ENCODE measurements at places on chromosomes 2 and 18.

DNA sequence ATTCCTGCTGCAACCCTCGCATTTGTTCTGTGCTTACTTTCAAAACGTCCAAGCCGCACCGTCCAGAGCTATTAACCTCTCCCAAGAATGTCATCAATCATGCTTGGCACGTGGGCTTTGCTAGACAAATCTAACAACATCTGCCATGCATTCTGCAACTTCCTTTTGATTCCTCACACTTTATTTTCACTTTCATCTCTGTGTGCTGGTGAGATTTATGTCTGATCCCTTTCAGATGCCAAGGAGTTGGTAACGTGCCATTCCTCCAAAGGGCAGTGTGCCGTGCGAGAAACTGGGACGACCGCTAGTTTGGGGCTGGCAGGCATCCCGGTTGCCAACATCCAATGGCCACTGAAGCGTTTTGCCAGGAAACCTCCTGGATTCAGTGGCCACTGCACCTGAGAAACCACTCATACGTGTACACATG is 230.0 kb upstream of the PARD3B start:
- peak; percentile 18 for DNase-seq

- DNase-seq = no peak
Measured at GRCh38 chr2:69213201-69213600, 173.8 kb downstream of the GFPT1 start.

DNA sequence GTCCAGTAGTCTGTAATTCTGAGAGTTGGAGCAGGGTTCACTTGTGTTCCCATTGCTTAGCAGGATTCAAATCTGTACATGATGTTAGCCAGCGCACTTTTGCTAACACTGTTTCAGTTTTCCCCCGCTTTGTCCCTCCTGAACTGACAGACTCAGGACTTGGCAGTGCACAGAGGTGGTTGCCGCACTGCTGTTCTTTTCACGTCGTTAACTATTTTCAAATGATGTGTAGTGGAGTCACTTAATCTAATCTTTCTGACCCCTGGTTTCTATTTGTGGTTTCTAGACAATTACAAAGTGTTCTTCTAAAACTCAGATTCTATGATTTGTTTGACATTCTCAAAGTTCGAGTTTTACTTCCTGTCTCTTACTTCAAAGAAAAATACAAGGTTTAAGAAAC is 234.5 kb downstream of the RBM43 start:
- no peak for DNase-seq

DNA sequence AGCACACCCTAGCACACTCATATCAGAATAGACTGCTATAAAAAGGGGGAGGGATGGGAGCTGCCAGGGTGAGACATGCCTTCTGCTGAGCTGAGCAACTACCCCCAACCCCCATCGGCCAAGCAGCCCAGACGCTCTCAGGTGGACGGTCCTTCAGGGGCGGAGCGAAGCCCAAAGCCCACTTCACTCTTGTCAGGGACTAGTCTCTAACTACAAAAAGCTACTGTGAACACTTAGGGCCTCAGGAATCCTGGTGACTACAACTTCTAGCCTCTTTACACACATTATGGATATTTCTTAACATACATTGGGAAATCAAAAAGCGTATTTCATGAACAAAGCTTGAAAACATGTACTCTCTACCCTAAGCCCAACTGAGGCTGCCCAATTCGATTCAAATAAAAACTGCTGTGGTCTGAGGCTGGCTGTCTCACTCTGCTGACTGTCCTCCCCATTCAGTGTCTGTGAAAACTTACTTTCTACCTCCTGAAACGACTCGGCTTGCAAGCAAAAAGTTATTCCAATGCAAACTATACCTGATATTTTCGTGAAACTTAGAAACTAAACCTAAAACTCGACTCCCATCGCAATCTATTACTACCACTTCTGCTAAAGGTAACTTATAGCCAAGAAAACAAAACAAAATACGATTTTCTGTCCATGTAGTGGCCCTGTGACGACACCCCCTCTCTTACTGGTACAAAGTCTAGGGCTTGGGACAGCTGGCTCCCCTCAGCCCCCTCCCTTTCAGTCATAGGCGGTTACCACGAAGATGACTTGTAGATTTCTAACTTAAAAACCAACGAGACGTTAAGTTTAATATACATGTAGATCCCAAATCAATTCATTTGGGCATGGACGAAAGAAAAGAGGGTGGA is 1.2 kb downstream of the SERTAD2 start:
- DNase-seq = no peak

- peak; percentile 85 for DNase-seq
Measured at GRCh38 chr2:164737612-164738081, 104.0 kb downstream of the COBLL1 start.

DNA sequence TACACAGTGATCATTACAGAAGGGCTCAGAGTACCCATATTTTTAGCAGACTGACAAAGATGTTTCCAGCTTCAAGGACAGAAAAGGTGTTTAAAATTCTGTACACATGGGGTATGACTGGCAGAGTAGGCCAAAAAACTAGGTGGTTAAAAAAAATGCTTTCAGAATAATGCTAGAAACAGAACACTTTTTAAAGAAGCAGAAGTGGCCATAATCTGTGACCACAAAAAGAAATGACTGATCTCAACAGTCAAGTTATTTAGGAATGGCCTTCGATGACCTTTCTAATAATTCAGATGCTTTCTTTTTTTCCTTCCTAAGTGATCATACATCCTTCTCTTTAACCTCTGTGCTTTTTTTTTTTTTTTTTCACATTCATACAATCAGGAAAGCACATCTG is 4.1 kb upstream of the AQP4 start:
- DNase-seq = no peak

DNA sequence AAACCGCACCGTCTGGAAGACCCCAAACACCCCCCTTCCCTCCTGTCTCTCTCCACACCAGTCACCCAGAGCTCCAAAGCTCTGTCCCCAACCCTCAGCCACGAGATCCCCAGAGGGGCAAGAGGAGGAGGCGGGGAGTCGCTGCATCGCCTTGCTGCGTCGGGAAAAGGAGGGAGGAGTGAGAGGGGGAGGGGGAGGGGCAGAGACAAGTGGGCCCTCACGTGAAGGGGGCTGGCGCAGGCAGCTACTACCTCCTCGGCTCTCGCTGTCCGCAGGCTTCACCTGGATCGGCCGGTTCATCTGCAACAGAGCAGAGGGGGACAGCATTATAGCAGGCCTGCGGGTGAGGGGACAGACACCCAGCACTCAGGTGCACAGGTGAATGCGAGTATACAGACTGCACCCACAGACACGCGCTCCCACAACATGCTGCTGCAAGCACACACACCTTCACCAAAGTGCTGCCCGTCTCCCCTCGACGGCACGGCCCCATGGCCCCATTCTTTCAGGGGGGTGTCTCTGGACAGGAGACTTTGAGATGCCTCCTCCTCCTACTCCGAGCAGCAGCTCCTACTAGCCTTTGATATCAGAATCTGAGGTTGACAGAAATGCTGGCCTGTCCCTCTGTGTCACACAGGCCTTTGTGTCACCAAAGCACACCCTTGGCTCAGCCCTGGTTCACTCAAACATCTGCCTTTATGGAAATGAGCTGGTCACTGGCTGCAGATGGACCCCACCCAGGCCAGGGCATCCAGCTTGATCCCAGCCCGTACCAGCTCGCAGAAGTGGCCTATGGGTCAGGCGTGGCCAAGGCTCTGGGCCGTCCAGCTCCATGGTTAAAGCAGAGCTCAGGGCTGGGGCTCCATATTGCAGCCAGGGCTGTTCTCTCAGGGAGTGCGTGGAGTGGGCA is 243.8 kb downstream of the CELF4 start:
- no peak for DNase-seq

DNA sequence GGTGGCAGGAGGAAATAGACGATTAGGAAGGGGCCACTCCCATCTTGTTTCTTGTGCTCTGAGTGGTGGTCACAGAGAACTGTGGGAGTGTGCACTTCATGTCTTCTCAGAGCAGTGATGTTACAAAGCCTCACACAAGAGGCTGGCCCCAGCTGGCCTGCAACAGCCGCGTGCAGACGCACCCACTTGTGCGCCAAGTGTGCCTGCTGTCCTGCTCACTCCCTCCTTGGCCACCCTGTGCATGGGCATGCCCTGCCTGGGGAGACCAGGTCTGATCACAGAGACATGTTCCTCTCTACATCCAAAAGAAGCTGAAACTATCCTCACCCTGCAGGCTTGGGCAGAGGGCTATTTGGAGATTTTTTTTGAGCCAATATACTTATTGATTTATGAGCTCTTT is 108.4 kb downstream of the MRO start:
- no peak for DNase-seq

DNA sequence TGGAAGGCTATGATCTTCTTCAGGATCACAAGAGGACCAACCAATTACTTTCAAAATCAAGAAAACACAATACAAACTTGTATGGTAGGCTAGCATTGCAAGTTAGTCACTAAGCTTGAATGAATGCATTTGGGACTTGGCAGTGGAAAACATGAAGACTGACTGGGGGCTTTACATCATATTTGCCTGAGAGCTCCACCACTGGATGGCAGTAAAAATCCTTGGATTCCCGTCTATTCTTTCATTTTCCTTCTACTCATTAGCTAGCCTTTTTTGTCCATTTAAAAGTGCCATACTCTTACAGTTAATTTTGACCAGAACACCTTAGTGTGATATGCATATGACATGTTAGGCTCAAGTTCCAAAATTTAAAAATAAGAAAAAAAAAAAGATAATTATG is 63.5 kb upstream of the RASGRP3 start:
- no peak for DNase-seq

GRCh38 chr18:80233201-80233835 is 14.0 kb downstream of the PARD6G start:
- DNase-seq = peak; percentile 63

DNA sequence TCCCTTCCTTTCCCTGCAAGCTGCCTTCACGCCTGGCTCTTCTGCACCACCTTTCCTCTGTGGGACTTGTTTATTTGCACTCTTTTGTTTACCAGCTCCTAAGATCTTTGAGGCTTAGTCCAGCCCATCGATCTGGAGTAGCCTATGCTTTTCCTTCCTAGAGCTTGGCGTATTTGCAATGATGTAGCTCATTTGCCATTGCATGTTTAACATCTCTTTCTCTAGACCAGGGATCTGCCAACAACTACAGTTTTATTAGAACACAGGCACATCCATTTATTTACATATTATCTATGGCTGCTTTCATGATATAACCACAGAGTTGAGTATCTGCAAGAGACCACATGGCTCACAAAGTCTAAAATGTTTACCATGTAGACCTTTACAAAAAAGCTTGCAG is 150.4 kb downstream of the RAPGEF4 start:
- DNase-seq = no peak

Data from posterior cingulate gyrus (tissue), 11 donors.